Endothelial cell (in vitro differentiated cells): ENCODE measurements at places on chromosomes 16 and 17.
A peak's percentile ranks its signal among the peaks of the same experiment; 100 is the strongest.

DNA sequence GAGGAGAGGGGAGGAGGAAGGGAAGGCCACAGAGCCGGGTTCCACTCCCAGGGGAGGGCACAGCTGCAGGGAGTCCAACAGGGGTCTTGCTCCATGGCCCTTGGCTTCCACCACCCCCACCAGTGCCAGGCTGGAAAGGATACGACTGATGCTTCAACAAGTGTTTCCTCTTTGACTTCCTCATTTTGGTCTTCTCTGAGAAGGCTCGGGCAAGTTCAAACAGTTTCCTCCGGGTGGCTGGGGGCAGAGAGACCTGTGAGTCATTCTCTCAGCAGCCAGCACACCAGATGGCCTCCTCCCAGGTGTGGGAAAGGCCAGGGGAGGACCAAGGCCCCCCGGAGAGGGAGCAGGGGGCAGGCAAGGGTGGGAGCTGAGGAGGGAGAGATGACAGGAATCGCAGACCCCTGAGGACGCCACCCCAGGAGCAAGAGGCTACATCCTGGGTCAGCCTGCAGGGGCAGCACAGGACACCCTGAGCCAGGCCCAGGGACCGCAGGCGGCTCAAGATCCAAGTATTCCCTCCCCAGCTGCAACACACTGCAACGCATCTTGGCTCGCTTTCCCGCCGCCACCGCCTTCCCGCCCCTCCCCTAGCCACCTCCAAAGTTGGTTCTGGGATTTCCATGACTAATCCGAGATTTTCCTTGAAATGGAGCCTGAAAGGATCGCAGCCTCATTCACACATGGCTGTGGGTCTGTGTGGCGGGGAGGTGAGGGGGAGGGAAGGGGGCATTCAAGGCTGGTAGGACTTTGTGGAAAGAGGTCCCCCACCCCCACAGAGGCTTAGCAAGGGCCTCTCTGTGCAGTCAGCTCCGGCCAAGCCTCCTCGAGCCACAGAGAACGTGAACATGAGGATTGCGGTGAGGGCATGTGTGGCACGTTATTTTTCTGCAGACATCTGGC is 18.4 kb upstream of the MRPS23 start:
- no peak for DNase-seq
- H3K4me3 ChIP-seq = peak overlapping the region; percentile 85
- H3K27ac ChIP-seq = peak overlapping the region; percentile 11
- H3K4me1 ChIP-seq = peaks cover 41% of the 10 kb centered on the region
- H3K36me3 ChIP-seq = peaks cover 15% of the 10 kb centered on the region

DNA sequence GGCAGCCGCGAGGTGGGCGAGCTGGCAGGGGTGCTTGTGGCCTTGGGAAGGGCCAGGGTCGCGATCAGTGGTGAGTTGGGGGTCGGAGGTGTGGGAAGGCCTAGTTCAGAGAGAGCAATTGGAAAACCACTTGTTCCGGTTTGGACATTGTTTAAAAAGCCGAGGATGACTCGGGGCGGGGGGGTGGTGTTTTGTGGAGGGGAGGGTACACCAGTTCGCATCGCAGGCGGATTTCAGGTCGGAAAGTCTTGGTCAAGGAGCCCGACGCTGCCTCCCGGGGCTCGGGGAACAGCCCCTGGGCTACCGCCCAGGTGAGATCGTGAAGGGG is 66.4 kb downstream of the KPNA2 start:
- peaks cover 7% of the 10 kb centered on the region for H3K27me3 ChIP-seq
- peak overlapping the region; percentile 95 for H3K4me3 ChIP-seq
- no peak overlapping the region for H3K27ac ChIP-seq
- DNase-seq = no peak
- H3K4me1 ChIP-seq = peaks cover 11% of the 10 kb centered on the region

DNA sequence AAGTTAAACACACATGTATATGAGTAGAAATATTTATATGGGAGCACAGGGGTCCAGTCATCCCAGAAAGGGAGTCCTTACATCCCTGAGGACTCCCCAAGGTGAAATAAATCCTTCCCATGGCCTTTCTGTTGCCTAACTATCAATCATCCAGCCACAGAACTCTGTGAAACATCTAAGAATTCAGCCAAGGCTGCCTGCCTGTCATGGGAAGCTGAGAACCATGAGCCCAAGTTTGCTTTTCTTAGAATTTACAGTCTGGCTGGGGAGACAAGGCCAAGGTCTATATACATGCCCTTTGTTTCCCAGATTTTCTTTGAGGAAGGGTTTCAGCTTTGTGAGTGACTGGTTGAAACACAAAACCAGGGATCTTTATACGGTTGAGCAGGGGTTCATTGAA is 15.8 kb downstream of the MYL4 start:
- H3K4me1 ChIP-seq = peaks cover 4% of the 10 kb centered on the region
- no peak for DNase-seq
- peaks cover 6% of the 10 kb centered on the region for H3K36me3 ChIP-seq
- no peak overlapping the region for H3K27ac ChIP-seq
- peaks cover 10% of the 10 kb centered on the region for H3K27me3 ChIP-seq

- H3K4me1 ChIP-seq = peaks cover 10% of the 10 kb centered on the region
- DNase-seq = peak; percentile 35
- no peak overlapping the region for H3K27ac ChIP-seq
- peak overlapping the region; percentile 85 for H3K4me3 ChIP-seq
Observed at GRCh38 chr17:2854143-2855055, 58.2 kb downstream of the RAP1GAP2 start.

- peak overlapping the region; percentile 97 for H3K4me3 ChIP-seq
- no peak for DNase-seq
- H3K27me3 ChIP-seq = peaks cover 23% of the 10 kb centered on the region
- H3K36me3 ChIP-seq = peaks cover 48% of the 10 kb centered on the region
Observed at GRCh38 chr17:64388961-64389565, 1.6 kb downstream of the PECAM1 start.

GRCh38 chr16:83602761-83603722 is 204.7 kb upstream of the HSBP1 start:
- H3K36me3 ChIP-seq = no peaks in the 10 kb centered on the region
- no peak for DNase-seq
- H3K4me1 ChIP-seq = peaks cover 13% of the 10 kb centered on the region
- no peak overlapping the region for H3K4me3 ChIP-seq
